Activated CD4-positive, alpha-beta T cell treated with anti-CD3 and anti-CD28 coated beads, Interleukin-2, amount 50 U/mL, for 4 hours (primary cell): ENCODE measurements at places on chromosomes 11 and 22.

GRCh38 chr11:12441231-12441861 is 64.0 kb downstream of the PARVA start:
- DNase-seq: no peak

DNA sequence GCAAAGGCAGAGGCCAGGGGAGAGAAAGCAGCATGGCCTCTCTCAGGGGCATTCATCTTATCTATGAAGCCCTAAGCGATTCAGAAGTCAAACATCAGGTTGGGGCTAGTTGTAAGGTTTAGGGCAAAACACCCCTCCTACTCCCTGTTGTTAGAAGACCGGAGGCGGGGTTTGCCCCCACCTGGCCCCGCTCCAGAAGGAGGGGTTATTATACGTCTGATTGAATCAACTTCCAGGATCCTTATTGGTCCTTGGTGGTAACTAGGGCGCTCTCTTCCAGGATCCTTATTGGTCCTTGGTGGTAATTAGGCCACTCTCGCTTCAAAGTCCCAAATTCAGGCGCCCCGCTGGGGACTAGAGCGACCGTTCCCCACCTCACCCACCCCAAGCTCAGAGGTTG is 12.1 kb upstream of the SMTN start:
- DNase-seq: no peak

DNA sequence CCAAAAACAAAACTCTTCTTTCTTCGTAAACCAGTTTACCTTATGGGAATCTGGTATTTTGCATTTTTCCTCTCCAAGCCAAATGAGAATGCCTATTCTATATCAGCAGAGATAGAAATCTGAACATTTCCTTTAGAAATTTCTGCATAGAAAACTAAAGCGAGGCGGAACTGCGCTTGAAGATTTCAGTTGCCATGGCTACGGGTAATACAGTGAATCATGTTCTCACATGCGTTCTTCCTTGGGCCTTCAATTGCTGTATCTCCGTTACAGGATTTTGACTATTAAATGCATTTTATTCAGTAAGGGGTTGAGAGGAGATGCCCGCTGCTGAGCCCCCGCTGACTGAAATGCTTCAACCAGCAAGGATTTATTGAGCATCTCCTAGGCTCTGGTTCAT is 108.2 kb upstream of the CRYBB3 start:
- DNase-seq: no peak

DNA sequence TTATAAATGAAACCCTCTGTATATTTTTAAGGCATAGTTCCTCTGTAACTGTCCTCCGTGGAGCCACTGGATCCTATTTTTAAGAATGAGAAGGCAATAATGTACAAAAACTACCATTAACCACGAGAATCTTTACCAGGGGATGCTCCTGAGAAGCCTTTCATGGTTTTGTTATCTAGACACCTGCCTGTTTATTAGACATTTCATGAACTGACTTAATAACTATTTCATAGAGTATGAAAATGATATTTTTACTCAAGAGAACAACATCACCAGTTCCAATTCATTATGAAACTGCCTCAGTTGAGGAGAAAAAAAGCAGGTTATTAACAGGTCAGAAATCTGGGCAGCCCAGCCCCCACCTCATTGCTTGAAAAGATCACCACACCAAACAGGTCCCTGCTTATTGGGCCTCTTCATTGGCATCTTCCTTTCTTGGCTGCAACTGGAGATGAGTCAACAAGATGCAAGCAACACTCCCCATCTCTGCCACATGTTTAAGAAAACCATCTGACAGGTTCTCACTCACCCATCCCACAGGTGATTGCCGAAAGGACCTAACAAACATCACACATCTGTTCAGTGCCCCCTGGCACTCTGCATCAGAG is 27.8 kb downstream of the ETS1 start:
- DNase-seq: no peak

GRCh38 chr22:26804315-26804714 is 146.9 kb downstream of the MIAT start:
- DNase-seq: no peak

- no peak for DNase-seq
Observed at GRCh38 chr22:23130697-23131096, 11.1 kb downstream of the RSPH14 start.

GRCh38 chr22:50603511-50604255 is 3.1 kb downstream of the MAPK8IP2 start:
- no peak for DNase-seq

DNA sequence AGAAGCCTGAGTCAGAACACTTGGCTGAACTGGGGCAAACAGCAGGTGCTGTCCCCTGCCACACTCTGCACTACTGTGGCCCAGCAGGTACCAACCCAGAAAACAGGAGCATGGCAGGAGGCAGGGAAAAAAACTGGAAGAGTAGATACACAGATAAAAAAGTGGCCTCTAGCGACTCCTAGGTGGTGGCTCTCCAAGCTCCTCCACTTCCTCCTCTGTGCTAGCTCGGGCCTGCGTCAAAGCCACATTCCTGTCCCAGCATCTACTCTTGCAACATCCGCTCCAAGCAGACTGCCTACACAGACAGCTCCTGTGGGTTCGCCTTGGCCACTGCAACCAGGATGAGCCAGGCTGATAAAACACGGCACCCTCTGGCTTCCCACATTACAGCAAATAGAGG is 6.9 kb downstream of the OR8B12 start:
- DNase-seq: no peak

- DNase-seq: no peak
Observed at GRCh38 chr11:122365610-122366360, 249.8 kb upstream of the BLID start.

- DNase-seq: no peak
Observed at GRCh38 chr11:45677770-45678512, 12.5 kb upstream of the CHST1 start.
